Right ventricle myocardium superior (tissue), 1 donor: ENCODE measurements at places on chromosomes 1 and 21. TPM values are rescaled to one million over a fixed set of nuclear protein-coding genes. Genes with fewer than 3 reads are reported as not detected.

PPIAL4G gene
- not detected for total RNA-seq

ESRRG gene
- total RNA-seq: 45.5 TPM

SSX2IP gene
- 10.0 TPM for total RNA-seq

NADK gene
- 23.0 TPM for total RNA-seq

PGLYRP3 gene
- not detected for total RNA-seq

SLFNL1 gene
- 0.22 TPM for total RNA-seq

SLAMF9 gene
- total RNA-seq: not detected

AUNIP gene
- total RNA-seq: 0.11 TPM

DENND2C gene
- total RNA-seq: 2.6 TPM

S100A14 gene
- total RNA-seq: 5.8 TPM

OLIG2 gene
- not detected for total RNA-seq

KRTAP21-2 gene
- not detected for total RNA-seq

LDLRAD1 gene
- not detected for total RNA-seq

ZNF648 gene
- total RNA-seq: not detected

CD53 gene
- 12.3 TPM for total RNA-seq

PIK3C2B gene
- total RNA-seq: 17.7 TPM

TMEM82 gene
- total RNA-seq: not detected

CYP2J2 gene
- total RNA-seq: 50.6 TPM

FUCA1 gene
- total RNA-seq: 12.3 TPM

PLA2G2F gene
- total RNA-seq: not detected

SPRR2D gene
- not detected for total RNA-seq
